Iris pigment epithelial cell (primary cell): ENCODE measurements at places on chromosomes 11 and 22.
A peak's percentile ranks its signal among the peaks of the same experiment; 100 is the strongest.

GRCh38 chr11:68362801-68363379 is 50.5 kb downstream of the LRP5 start:
- no peak for DNase-seq

- no peak for DNase-seq
These were observed 41.0 kb downstream of the CD82 start for GRCh38 chr11:44606472-44606871.

- no peak for DNase-seq
These were observed 15.0 kb downstream of the SART1 start for GRCh38 chr11:65976216-65977176.

GRCh38 chr22:20080776-20081654 is 974 bp downstream of the DGCR8 start:
- peak; percentile 70 for DNase-seq

GRCh38 chr11:86515297-86516094 is 140.8 kb downstream of the CCDC81 start:
- DNase-seq = peak; percentile 90

DNA sequence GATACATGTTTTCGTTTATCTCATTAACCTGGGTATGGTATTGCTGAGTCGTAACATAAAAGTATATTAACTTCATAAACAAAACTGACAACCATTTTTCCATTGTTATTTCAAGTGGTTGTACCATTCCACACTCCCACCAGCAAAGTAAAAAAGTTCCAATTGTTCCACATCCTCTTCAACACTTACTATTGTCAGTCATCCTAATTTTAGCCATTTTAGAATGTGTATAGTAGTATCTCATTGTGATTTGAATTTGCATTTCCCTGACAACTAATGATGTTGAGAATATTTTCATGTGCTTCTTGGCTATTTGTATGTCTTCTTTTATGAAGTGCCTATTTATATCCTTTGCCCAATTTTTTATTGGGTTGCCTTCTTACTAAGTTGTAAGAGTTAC is 10.5 kb upstream of the CD3E start:
- DNase-seq = no peak

DNA sequence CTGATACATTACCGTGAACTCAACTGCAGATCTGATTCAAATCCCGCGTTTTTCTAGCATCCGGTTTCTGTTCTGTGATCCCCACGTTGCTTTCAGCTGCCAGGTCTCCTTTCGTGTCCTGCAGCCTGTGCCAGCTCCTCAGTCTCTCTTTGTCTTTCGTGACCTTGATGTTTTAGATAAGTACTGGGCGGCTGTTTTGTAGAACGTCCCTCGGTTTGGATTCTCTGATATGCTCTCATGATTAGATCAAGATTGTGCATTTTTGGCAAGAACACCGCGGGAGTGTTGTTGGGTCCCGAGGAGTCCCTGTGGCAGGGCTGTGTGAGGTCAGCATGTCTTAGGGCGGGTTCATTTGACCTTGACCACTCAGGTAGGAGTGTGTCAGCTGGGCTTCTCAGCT is 38.6 kb downstream of the KCNQ1 start:
- no peak for DNase-seq

DNA sequence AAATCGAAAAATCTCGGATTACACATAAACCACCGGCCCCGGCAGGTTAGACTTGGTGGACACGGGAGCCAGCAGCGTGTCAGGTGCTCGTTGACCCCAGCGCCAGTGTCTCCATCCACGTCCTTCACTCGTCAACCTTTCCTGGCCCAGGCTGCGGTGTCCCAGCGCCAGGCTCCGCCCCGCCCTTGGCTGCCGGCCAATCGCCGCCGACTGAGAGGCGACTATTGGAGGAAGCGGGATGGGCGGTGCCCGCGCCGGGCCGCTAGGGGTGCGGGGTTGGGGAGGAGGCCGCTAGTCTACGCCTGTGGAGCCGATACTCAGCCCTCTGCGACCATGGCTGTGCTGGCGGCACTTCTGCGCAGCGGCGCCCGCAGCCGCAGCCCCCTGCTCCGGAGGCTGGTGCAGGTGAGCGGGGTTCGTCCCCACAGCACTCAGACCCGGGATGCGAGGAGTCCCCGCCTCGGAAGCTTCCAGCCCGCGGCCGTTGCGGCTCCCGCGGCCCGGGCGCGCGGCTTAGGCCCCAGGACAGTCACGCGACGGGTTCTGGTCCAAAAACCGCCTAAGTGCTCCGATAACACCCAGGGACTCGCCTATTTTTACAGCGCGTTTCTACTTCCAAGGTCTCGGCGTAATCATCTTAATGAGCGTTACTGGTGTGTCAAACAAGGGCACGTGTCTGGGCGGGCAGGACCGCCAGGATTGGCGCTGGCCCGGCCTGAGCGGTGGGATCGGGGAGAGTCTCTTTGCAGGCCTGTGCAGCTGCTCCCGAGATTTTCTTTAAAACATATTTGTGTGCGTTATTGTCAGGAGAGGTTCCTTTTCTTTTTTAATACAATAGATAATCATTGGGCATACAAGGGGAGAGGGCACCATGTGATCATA is at the start of gene ACAT1:
TSS of gene ACAT1 (plus strand) at position 294 of the 882 bp plus-strand sequence. CDS start at position 334, 40 bp downstream.
- peak; percentile 88 for DNase-seq

GRCh38 chr11:74442636-74443035 is 24.7 kb downstream of the KCNE3 start:
- DNase-seq = peak; percentile 82

GRCh38 chr11:125418396-125418795 is 77.7 kb downstream of the FEZ1 start:
- no peak for DNase-seq

GRCh38 chr11:77332259-77332658 is 30.8 kb upstream of the GDPD4 start:
- no peak for DNase-seq
